Hematopoietic multipotent progenitor cell treated with erythropoietin and hydrocortisone succinate and interleukin-3 and kit ligand, for 8 days (in vitro differentiated cells): ENCODE measurements at places on chromosomes 3 and 15.

DNA sequence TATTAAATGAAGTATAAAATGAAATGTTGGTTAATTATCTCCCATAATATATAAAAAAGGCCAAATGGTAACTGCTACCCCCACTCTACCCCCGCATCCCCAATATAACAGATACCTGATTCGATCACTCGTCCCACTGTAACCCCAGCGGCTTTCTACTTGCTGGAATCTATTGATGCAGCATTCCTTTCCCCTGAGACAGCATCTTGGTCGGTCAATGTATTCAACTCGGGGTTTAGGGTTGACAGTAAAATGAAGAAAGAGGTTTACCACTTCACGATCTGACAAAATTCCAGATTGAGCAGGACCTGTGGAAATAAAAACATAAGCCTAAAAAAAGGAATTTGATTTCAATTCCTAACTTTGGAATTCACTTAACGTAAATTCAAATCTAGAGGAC, 18.6 kb upstream of the C15orf40 start:
- no peak for DNase-seq

- no peak for DNase-seq
These were observed 2.5 kb downstream of the GATM start for GRCh38 chr15:45375836-45376235.

DNA sequence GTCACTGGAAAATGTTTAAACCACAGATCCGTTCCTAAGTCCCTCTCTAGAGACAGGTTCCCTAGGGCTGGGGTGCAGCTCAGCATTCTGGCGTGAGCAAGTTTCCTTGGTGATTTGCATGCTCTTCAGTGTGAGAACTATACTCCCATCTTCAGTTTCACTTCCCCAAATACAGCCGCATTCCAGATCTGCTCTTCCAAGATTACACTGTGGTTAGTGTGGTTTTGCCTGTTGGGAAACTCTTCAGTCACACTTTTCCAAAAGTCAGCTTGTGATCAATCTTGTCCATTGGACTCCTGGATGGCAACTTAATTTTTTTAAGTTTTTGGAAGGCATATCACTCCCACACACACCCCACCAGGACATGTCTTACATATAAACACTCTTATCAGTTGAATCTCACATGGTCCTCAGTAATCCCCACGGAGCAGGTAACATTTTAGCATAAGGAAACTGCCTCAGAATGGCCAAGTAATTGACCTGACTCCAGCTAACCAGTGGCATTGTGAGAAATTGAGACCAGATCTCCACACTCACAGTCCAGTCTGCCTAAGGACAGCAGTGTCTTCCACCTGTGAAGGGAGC, 33.5 kb upstream of the PTPN23 start:
- peak; percentile 60 for DNase-seq

GRCh38 chr3:16467393-16467792, 46.1 kb downstream of the RFTN1 start:
- DNase-seq, result no peak

DNA sequence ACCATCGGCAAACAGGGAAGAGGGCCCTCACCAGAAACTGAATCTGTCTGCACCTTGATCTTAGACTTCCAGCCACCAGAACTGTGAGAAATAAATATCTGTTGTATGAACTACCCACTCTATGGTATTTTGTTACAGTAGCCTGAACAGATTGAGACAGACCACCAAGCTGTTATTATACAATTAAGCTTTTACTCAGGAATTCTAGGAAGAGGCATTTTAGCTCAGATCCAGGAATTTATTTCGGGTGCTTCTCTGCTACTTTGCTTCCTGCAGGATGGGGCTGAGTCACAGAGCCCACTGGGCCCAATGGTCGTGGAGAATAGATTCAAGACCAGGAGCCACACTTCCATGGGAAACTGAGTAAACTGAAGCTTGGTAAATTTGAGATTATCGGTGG, 145.5 kb upstream of the PFN2 start:
- no peak for DNase-seq

DNA sequence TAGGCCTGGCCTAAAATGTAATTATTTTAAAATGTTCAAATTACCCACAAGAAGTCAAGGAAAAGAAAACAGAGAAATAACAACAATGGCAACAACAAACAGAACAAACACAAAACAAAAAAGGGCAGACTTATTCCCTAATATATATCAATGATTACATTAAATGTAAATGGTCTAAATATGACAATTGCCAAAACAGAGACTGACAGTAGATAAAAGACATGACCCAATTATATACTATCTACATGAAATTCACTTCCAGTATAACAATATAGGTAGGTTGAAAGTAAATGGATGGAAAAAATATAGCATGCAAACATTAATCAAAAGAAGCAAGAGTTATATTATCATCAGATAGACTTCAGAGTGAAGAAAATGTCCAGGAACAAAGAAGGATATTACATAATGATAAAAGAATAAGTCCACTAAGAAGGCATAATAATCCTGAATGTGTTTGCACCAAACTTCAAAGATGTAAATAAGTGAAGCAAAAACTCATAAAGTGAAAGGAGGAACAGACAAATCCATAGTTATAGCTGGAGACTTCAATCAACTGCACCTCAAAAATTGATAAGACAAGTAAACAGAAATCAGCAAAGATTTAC, 6.5 kb downstream of the SEC22C start:
- no peak for DNase-seq

GRCh38 chr3:191236646-191237045, 37.6 kb downstream of the OSTN start:
- DNase-seq, result no peak

DNA sequence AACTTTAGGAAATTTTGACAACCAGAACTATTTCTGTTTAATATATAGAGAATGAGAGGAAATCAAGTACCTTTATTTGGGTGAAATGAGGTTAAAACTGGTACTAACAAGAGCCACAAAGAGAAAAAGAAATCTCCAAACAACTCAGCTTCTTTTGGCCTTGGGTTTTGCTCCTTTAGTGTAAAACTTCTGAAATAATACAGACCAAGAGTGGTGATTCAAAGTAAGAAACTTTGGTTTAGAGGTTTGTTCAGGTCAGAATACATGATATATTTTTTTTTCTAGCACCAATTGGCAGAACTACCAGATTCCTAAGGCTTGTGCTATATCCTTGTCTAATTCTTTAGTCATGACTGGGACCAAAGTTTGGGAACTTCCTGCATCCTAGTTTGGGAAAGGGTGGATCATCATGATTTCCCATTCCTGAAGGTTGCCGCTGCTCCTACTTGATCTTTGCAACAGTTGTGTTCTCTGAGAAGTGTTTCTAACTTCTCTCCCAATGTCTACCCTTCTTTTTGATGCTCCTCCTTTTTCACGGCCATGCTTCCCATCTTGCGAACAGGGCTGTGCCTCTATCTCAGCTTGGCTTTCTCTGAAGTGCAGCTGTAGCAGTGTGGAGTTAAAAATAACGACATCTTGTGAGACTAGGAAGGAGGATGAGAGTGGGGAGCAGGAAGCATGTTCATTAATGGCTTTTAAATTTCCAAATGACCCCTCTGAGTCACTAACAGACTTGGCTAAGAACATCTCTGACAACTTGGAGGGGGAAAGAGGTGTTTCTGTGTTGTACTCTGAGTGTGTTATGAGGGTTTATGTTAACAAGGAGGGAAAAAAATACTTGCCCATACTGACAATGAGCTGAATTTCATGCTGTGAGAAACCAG, 87.7 kb downstream of the KCNAB1 start:
- no peak for DNase-seq

GRCh38 chr3:175702956-175703355, 843.8 kb downstream of the NAALADL2 start:
- DNase-seq, result no peak

GRCh38 chr3:113783463-113783862, 36.6 kb downstream of the ATP6V1A start:
- peak; percentile 40 for DNase-seq

DNA sequence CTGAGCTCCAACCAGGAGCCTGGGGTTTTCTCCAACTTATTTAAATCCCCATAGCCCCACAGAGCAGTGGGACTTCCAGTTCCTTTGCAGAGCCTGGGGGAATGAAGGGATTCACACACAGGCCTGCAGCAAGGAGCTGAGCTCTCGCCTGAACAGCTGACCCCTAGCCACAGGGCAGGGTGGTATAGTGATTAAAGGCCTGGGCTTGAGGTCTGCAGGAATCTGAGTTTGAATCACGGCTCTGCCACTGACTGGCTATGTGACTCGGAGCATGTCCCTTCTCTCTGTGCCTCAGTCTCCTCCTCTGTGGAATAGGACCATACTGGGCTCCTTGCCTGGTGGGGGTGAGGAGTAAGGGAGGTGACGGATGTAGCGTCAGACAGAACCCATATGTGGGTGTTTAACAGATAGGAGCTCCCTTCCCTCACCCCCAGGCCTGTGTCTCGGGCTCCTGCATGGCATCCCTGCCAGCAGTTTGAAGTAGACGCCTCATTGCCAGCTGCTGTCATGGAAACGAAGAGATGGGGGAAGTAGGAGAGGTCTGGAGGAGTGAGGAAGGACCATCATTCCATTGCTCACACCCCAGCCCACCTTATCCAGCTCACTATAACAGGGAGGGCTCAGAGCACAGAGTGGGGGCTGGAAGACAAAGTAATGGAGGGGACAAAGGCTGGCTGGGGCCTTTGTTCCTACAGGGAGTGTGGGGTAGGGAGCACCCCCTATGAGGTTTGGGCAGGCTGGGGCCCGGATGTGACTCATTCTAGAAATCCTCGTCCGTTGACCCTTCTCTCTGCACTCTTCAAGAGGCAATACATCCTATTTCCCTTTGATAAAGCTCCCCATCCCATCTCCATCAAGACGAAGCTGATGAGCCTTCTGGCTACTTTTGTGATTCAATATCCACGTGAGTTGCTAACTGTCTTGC, 14.8 kb downstream of the HRH1 start:
- no peak for DNase-seq

GRCh38 chr3:46542801-46543201, 23.3 kb downstream of the LRRC2 start:
- no peak for DNase-seq

- no peak for DNase-seq
These were observed 13.7 kb downstream of the ANXA2 start for GRCh38 chr15:60384053-60384452.

DNA sequence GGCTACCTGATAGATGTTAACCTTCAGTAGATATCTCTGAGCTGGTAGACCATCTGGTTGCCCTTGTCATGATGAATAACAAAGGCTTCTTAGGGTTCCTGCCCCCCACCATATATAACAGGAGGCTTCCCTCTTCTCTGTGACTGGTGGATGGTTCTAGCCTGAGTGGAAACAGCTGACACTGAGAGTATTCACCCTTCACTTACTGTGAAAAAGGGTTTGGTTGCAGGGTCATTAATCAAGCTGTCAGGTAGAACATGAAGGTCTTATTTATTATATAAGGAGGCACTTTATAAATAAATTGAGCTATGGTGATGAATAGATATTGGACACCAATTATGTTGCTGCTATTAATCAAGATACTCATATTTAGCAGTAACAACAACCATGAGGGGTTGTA, 58.6 kb downstream of the CACNA2D3 start:
- no peak for DNase-seq

DNA sequence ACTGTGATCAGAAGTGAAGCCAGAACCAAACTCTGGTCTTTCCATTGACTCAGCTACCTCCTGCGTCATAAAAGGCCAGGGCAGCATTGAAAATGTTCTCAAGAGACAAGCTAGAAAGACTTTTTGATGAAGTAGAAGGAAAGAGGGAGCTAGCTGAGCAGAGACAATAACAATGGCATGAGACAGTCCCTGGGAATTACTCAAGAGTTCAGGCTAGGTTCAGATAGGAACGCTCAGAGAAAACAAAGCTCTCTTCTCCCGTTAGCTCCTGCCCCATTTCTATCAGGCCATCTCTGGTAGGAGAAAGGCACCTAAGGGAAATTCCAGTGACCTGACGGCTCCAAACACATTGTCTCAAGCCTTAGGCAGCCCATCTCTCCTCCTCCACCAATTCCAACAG, 7.0 kb upstream of the OXTR start:
- no peak for DNase-seq

DNA sequence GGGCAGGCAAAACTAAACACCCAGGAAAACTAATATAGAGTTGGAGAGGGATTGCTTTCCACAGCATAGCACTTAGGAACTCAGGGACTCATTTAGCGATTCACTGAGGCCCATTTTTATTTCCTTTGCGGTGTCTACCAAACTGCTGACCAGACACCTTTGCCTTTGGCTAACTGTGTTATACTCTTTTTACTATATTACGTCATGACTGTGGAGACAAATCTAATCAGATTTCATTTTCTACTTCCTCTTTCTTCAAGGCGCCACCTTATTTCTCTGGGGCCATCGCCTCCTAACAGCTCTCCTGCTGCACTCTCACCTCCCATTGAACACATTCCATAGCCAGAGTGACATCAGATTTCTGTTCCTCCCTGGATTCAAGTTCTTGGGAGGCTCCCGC, 215.7 kb upstream of the WNT5A start:
- DNase-seq, result no peak

DNA sequence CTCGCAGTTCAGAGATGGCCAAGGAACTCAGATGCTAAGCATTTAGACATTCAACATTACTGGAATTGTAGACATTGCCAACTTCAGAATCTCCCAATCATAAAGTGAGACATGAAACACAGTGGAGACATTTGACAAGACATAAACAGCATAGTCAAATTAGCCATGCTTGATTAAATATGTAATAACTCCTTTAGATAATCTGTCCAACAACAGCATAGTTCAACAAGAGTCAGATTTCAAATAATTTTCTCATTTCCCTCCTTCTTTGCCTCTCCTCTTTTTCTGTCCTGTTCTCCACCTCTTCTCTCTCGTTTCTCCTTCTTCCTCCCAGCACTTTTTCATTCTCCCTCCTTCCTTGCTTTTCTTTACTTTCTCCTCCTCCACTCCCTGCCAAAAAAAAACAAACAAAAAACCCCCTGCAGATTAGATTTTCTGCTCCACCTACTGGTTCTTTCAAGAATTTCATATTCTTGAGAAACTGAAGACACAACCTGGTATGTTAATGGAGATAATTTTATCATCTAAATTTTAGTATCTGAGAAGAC, 20.2 kb downstream of the CPOX start:
- peak; percentile 71 for DNase-seq

DNA sequence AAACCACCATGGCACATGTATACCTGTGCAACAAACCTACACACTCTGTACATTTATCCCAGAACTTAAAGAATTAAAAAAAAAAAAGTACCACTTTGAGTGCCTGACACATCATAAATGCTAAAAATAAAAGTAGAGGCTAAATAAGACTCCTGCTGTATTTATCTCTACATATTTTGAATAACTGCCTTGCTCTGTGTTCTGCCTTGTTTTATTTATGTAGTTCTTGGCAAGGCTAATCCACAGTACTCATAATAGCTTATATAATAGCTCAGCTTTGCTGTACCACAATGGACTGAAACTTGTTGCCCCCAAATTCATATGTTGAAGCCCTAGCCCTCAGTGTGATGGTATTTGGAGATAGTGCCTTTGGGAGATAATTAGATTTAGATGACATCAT, 95.4 kb upstream of the ADAMTS9 start:
- DNase-seq, result no peak

- DNase-seq, result no peak
These were observed 64.3 kb downstream of the KLF13 start for GRCh38 chr15:31390777-31391486.

GRCh38 chr3:5059782-5060181, 62.3 kb upstream of the ARL8B start:
- DNase-seq, result no peak
